Left lobe of liver (tissue), 2 donors: ENCODE measurements at places on chromosomes 11 and 22. TPM values are rescaled to one million over a fixed set of nuclear protein-coding genes. Genes with fewer than 3 reads are reported as not detected.

The DKK3 gene
- total RNA-seq: 5.5 TPM

The TYMP gene
- total RNA-seq: 80.0 TPM

The NUP98 gene
- 24.7 TPM for total RNA-seq

The CRYBB3 gene
- 0.91 TPM for total RNA-seq

The ADAMTS8 gene
- 0.15 TPM for total RNA-seq
